ENCODE measurements at places on chromosomes 13 and 19.

- peak; percentile 77 for DNase-seq
Measured at GRCh38 chr19:17321655-17322489, 12.5 kb downstream of the DDA1 start.

GRCh38 chr13:44395976-44396694, 22.5 kb downstream of the SERP2 start:
- no peak for DNase-seq

DNA sequence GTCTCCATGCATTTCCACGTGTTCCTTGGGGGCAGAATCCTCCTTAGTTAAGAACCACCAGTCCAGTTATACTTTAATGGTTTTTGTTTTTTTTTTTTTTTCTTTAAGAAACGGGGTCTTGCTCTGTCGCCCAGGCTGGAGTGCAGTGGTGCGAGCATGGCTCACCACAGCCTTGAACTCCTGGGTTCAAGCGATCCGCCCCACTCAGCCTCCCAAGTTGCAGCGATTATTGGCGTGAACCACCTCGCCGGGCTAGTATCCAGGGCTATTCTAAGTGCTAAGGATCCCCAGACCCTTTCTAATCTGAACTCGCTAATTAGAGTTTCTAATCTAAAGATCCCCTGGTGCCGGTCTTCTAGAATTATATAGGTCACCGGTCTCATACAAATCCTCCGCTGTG, 9.6 kb downstream of the ABHD8 start:
- DNase-seq, result no peak

DNA sequence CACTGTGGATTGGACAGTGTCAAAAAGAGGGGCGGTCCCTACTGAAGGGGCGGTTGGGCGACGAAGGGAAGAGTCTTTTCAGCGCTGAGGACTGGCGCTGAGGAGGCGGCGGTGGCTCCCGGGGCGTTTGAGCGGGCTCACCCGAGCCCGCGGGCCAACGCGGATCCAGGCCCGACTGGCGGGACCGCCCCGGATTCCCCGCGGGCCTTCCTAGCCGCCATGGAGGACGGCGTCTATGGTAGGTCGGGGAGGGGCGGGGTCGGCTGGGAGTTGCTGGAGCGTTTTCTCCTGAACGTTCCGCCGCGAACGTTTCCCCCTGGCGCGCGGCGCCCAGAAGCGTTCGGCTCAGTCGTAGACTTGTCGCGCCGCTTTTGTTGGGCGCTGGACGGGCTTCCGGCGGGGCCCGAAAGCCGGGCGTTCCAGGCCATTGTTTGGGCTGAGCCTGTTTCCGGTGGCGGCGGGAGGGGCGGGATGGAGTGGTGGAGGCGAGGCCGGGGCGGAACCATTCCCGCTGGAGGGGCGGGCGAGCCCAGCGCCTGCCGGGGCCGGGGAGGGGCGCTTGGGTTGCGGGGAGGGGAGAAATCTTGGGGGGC, at the start of gene CYTH2:
Gene CYTH2 (plus strand): TSS at position 81 of the 593 bp plus-strand sequence. CDS start 139 bp downstream, at position 220.
- peak; percentile 96 for DNase-seq

- peak; percentile 95 for DNase-seq
Measured at GRCh38 chr19:47863514-47863936, 4.5 kb downstream of the TPRX2 start.

DNA sequence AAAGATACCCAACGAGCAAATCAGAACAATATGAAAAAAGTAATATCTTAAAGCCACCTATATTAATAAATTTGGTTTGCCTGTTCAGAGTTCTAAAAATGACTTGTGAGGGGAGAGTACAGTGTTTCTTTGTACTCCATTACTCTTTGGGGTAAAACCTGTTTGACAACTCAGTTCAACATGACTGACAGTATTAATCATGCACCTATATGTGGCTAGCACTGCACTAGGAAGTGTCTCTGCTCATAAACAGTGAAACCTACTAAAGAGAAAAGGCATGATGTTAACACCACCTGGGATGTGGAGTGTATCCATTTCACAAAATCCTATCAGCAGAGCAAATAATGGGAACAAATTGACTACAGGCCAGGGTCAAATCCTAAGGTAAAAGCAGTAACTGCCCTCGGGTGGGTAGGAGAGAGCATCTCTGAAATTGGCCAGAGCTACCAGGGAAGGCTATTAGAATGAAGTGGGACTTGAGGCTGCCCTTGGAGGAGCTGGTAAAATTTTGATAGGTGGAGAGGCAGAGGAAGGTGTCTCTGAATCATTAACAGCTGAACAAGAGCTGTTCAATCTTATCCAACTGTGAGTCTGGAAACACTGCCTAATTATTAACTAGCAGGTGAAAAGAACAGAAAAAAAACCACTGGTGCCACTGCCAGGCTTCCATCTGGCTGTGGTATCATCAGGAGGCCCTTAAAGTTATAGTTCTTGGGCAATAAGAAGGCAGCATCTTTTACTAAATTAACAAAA, 365.1 kb downstream of the DNAJC15 start:
- no peak for DNase-seq

DNA sequence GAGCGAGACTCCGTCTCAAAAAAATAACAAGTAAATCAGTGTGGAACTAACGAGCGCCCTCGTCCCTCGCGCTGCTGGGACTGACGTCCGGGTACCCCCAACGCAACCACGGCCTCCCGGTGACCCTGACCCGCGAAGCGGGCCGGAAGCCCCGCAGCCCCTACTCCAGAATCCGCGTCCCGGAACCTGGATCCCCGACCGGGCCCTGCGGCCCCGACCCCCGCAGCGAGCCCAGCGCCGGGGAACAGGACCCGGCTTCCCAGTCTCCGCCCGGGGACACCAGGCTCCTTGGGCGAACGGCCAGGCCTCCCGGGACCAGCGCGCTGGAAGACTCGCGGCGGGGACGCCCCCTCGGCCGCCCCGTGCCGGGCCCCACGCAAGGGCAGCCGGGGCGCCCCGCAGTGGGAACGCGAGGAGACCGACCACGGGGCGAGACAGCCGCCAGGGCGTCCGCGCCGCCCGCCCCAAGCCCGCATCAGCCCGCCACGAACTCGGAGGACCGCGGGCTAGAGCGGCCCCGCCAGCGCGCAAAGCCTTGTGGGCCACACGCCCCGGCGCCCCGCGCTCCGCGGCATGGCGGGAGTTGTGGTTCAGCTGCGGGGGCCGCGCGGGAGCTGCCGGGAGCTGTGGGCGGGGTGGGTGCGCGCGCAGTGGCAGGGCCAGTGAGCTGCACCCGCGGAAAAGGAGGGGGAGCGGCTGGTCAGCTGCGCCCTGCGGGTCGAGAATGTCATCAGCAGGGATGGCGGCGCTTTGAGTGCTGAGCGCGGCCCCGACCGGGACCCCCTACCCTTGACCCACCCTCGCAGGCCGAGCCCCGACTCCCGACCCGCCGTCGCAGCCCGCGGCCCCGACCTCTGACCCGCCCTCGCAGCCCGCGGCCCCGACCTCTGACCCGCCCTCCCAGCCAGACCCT, 7.5 kb upstream of the MADCAM1 start:
- peak; percentile 99 for DNase-seq

GRCh38 chr19:13016245-13016627, 21.0 kb downstream of the NFIX start:
- DNase-seq, result no peak

- peak; percentile 73 for DNase-seq
Measured at GRCh38 chr19:51194527-51195315, 30.2 kb upstream of the CD33 start.

DNA sequence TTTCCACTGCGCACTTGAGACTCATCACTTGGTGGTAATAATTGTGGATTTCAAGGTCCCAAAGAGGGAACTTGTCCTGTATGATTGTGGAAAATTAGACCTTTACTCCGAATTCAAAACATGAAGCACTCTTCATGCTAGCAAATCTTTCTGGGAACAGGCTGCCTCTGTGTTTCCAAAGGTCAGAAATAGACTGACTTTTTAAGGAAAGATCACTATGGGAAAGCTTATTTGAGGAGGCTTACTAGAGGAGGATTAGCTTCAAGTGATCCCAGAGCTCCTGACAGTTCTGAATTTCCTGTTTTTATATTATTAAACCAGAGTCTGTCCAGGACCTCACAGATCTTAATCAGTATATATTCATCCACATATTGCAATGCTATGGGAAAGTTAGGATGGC, 5.5 kb downstream of the WDFY2 start:
- DNase-seq, result no peak

DNA sequence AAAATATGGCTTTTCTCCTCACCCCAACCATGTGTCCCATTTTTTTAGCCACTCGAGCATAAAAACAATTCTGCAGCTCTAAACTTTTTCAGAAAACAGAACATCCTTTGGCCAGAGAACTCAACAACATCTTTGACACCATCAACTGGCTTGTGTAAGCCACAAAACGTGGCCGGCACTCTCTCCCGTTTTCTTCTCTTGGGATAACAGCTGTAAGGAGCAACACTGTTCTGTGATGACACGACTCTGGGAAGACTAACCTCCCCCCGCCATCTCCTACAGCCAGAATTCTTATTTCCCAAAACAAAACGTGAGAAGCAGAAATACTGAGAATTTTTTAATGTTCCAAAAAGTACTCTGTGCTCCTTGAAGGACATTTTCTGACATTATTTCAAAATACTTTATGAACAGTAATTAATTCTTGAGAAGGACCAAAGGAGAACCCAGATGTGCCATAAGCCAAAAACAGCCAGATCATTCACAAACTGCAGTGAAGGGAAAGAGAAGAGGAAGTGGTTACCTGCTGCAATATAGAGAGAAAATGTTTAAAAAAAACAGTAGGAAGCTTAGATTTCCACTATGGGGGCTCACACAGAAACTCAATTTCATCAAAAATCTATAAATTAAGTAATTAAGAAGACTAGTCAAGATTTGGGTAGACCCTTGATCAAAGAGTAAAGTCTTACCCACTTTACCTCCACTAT, 25.8 kb downstream of the COL4A1 start:
- DNase-seq, result no peak

GRCh38 chr13:101919541-101920181, 467.2 kb downstream of the ITGBL1 start:
- no peak for DNase-seq

GRCh38 chr13:54511366-54511765, 1482.8 kb downstream of the OLFM4 start:
- DNase-seq, result no peak

DNA sequence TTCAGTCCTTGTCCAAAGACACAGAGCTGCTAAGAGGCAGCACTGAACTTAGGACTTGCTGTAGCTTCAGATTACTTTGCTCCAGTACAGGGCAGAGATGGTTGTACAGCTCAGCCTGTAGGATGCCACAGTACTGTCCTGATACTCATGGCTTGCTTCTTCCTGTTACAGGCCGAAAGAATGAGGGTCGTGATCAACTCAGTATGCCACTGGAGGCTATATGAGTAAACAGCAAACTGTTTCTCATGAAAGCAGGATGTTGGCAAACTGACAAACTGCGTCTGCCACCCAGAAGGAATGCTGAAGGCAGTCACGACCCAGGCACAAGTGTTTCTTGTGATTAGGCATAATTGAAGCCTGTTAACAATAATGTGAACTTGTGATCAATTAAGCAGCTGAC, 2.8 kb downstream of the ZNF749 start:
- DNase-seq, result no peak

- no peak for DNase-seq
Measured at GRCh38 chr13:40629678-40630384, 36.6 kb downstream of the FOXO1 start.

DNA sequence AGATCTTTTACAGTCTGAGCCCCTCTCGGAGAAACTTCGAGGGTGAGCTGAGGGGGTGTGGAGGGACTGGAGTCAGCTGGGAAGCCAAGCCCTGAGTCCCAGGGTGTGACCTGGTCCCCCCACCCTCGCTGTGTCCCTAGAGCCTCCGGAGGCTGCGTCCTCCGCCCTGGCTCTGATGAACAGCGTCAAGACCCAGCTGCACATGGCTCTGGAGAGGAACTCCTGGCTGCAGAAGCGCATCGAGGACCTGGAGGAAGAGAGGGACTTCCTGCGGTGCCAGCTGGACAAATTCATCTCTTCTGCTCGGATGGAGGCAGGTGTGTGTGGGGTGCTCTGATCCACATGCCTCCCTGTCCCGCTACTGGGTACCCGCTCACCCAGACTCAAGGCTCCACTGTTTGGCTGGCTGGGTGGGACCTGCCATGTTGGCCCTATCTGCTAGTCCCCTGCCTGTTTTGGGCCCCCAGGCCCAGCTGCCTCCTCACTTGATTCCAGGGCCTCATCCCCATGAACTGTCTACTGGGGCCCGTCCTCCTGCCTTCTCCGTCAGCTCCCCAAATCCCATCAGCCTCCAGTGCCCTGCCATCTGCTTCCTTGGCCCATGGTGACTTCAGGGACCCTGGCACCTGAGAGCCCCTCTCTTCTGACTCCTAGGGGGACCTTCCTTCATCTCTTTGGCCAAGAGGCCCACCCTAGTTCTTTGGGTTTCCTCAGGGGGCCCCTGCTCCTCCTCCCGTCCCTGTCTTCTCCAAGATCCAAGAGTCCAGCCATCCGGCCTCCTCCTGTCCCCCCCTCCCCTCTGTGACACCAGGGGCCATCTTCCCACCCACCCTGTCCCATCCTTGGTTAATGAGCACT, 1.5 kb downstream of the CCDC106 start:
- DNase-seq, result no peak

GRCh38 chr13:113929628-113930615, 44.0 kb downstream of the C13orf46 start:
- peak; percentile 82 for DNase-seq

- DNase-seq, result no peak
Measured at GRCh38 chr19:45234089-45234869, 10.9 kb downstream of the EXOC3L2 start.

DNA sequence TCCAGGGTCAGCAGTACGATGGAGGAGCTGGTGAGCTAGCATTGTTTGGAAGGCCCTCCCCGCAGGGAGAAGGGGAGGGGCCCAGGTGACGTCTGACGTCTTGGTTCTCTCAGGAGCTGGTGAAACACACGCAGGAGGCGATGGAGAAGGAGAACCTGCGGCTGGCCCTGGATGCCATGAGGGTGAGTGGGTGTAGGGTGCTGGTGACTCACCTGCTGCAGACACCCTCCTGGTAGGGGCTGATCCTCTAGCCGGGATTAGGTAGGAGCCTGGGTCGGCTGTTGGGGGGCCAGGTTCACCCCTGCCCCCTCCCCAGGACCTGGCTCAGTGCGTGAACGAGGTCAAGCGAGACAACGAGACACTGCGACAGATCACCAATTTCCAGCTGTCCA, 55.8 kb downstream of the VAV1 start:
- DNase-seq, result peak; percentile 64

DNA sequence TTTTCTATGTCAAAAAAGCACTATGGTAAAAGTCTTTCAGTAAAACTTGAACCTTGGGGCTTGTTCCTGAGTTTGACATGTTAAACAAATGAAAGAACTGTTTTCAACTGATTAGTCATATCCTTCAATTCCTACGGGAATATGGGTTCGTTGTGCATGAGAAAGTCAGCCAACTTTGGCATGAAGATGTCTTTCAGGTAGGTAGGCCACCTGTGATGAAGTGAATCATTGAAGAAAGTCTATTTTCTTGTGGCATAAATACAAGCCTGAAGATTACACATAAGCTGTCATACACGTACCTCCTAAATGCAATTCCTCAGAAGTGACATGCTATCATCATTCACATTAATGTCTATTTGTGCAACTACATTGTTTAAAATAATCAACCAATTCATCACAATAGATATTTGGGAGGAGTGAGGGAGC, 513.0 kb downstream of the IRS2 start:
- no peak for DNase-seq

GRCh38 chr13:106393776-106394175, 141.7 kb downstream of the EFNB2 start:
- DNase-seq, result no peak

- no peak for DNase-seq
Measured at GRCh38 chr13:46378411-46378810, 8.6 kb downstream of the RUBCNL start.

Measured in posterior vena cava (tissue), 2 donors.